DMS79 (cell line): ENCODE measurements at places on chromosomes 2 and 18.

DNA sequence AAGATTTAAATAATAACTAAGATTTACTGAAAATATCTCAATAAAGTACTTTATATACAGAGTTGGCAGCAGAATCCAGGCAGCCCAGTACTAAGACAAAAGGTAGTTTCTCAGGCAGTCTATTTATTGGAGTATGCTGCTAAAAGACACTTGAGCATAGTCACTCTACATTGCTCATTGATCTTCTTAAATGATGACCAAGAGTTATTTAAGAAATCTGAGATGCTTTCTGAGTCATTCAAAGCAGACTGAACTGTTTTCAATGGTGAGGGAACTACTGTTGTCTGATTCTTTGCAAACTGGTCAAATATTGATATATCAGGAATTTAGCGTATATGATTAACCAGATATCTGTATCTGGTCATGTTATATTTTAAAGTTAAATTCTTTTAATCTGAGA lies 133.6 kb downstream of the PHLPP1 start:
- no peak for DNase-seq

- DNase-seq: no peak
These were observed 287.7 kb upstream of the GCFC2 start for GRCh38 chr2:75998451-75998850.

GRCh38 chr18:79379931-79380815 lies 15.6 kb upstream of the NFATC1 start:
- DNase-seq: no peak

DNA sequence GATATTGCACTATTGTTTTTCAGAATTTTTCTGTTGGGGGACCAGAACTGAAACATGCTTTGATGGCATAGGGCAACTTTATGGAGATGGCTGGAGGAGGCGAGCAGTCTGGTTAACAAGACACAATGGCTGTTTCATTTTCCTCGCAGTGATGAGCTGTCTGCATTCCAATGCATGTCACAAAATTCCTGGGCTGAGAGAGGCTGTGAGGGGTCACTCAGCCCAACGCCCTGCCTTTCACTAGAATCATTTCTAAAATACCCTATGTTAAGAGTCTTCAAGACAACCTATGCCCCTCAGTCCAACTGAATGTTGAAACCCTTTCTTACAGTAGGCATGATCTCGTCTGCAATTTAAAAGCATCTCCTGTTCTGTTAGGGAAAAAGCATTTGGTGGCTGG lies 1090.0 kb downstream of the BCL11A start:
- DNase-seq: no peak

DNA sequence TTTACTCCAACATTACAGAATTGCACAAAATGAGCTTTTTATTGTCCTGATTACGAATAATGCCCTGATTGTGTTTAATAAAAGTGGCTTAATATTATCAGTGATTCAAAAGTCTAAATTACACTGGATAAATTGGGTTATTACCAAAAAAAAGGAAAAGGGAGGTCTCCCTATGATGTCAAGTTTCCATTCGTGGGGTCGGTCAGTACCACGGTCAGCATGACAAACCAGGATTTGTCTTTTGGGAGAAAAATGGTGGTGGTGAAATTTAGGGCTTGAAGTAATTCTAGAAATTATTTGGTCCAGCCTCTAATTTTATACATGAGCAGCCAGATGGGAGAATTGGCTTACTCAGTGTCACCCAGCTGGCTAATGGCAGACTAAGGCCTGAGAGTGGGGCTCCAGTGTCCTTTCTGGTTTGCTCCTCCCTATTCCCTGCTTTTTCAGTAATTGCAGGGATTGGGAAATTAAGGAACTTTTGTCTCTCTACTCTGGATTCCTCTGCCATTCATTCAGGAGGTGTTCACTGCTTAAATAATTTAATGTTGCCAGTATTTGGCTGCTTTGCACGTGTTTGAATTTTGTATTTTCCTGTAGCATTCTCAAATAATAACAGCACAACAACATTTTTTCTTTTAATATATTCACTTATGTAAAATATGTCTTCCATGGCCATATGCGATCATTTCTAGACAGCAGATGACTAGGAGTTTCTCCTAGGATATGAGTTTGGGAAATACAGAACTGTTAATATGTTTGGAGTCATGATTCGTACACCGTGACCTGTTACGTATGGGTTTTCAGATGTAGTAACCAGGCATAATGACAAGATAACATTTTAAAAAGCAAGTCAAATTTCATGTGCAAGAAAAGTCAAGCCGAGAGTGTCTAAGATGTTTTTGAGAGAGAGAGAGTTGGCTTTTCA lies 128.9 kb upstream of the NOSTRIN start:
- DNase-seq: no peak

- no peak for DNase-seq
These were observed 91.7 kb downstream of the RBMS1 start for GRCh38 chr2:160401895-160402294.
